ENCODE measurements at places on chromosomes 7 and 10. TPM values are rescaled to one million over a fixed set of nuclear protein-coding genes. Genes with fewer than 3 reads are reported as not detected.

CLEC2L gene
- total RNA-seq = not detected

NXPH1 gene
- total RNA-seq = 0.17 TPM

DNA sequence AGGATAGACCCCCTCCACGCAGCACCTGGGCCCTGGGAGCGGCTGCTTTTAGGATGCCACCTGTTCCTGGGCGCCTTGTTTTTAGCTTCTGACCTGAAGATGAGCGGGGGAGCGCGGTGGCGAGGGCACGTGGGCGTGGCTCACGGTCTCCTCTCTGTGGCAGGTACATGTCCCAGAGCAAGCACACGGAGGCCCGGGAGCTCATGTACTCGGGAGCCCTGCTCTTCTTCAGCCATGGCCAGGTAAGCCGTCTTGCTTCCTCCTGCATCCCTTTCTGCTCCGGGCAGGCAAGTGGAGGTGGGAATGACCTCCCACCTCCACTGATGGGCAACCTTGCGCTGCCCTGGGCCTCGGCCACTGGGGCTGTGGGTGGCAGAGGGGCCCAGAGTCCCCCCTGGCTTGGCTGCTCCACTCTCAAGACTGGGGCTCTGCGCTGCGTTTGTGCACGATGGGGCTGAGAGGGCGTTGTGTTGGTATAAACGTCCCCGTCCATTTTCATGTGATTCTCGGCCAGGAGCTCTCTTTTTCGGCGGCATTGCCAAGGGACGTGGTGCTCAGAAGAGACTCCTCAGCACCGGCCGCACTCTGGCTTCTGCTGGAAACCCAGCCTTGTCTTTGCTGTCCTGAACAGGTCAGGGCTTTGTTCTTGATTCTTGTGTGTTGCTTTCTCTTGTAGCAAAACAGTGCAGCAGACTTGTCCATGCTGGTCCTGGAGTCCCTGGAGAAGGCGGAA lies 9.7 kb downstream of the GET4 start:
- no peak overlapping the region for H3K27ac ChIP-seq
- peaks cover 39% of the 10 kb centered on the region for H3K36me3 ChIP-seq
- no peaks in the 10 kb centered on the region for H3K27me3 ChIP-seq
- H3K4me1 ChIP-seq = no peaks in the 10 kb centered on the region
- no peak for DNase-seq
- H3K4me3 ChIP-seq = no peak overlapping the region

GRCh38 chr10:22723343-22723779 lies 9.0 kb upstream of the PIP4K2A start:
- no peak for DNase-seq
- no peak overlapping the region for H3K4me3 ChIP-seq
- no peak overlapping the region for H3K27ac ChIP-seq
- peaks cover 2% of the 10 kb centered on the region for H3K27me3 ChIP-seq

DNA sequence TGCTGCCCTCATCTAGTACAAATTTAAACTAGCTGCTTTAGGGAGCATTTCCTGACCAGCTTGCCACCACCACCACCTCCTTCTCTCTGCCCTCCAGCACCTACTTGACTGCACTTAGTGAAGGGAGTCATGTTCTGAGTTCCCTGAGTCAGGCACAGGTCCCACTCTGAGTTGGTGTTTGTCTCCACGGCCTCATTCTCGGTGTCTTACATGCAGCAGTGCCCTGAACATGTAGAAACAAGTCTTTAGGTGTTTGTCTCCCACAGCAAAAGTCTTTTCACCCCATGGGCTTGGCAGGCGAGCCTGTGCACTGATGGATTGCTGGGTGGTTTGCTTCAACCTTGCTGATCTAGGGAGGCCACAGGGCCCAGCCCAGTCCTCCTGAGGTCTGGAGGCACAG lies 16.9 kb downstream of the TSPAN14 start:
- no peak for DNase-seq
- peaks cover 25% of the 10 kb centered on the region for H3K4me1 ChIP-seq
- H3K4me3 ChIP-seq = no peak overlapping the region
